ENCODE measurements at places on chromosomes 5 and 9.

- DNase-seq, result no peak
Observed at GRCh38 chr5:41356786-41357185, 143.5 kb upstream of the C6 start.

DNA sequence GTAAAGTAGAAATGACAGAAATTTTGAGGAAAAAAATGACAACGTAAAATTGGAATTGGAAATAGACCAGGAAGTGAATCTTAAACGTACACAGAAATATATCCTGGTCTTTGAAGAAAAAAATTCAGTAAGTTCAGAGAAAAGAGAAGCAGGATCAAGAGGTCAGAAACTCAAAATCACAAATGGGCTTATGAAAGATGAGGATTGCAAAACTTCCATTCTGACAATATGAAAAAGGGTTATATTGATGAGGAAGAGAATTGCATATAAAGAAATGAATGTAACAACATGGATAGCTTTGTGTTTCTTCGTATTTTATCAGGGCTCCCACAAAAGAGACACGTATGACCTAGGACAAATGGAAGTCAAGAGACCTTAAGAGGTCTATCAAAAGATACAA is 58.1 kb downstream of the OXCT1 start:
- DNase-seq, result no peak

DNA sequence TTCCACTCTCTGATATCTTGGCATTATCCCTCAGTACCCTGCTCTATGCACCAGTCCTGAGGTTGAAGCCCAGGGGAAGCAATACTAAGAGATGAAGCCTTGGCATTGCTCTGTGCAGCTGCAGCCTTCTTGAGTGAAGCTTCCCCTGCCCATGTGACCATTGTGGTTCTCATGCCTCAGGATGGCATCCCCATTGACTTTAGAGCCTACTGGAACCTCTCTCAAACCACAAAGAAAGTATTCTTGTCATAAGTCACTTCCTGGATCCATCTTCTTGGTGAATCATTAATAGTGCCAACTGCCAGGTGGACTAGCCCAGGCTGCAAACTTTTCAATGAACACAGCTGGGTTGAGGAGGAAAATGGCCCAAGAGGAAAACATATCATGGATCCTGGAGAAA is 283.9 kb upstream of the RFX3 start:
- no peak for DNase-seq

DNA sequence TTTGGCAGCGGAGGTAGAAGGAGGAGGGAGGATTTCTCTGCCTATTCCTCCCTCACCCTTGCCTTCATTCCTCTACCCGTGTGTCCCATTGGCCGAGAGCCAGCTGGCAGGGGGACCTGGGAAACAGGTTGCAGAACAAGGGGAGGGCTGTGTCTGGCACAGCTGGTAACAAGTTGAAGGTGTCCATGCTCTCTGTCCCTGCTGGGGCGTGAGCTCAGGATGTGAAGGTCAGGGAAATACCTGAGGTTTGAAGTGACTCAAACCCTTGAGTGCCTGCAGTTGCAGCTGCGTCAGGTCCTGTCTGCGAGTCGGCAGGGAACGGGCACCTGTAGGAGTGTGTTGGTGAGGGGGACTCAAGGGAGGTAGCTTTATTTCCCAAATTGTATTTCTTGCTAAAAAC is 16.2 kb downstream of the MIGA2 start:
- DNase-seq, result no peak

GRCh38 chr9:14926941-14927624 is 16.9 kb upstream of the FREM1 start:
- DNase-seq, result no peak

DNA sequence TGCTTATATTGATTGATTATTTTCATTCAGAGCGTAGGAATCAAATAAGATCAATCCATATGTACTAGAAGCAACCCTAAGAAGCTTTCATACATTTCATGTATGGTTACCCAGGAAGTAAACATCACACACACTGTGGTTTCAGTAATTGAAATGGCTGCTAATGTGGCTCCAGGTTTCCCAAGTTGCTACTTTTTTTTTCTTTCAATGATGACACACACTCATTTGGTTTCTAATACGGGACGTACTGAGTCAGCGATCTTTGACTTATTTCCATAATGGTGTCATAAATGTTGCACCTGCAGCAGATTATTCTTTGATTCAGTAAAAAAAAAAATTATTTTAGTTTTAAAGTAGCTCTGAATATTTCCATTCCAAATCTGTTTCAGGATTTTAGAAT is 248.6 kb downstream of the CTNND2 start:
- DNase-seq, result no peak

GRCh38 chr9:125861405-125862058 is 114.4 kb downstream of the PBX3 start:
- no peak for DNase-seq

DNA sequence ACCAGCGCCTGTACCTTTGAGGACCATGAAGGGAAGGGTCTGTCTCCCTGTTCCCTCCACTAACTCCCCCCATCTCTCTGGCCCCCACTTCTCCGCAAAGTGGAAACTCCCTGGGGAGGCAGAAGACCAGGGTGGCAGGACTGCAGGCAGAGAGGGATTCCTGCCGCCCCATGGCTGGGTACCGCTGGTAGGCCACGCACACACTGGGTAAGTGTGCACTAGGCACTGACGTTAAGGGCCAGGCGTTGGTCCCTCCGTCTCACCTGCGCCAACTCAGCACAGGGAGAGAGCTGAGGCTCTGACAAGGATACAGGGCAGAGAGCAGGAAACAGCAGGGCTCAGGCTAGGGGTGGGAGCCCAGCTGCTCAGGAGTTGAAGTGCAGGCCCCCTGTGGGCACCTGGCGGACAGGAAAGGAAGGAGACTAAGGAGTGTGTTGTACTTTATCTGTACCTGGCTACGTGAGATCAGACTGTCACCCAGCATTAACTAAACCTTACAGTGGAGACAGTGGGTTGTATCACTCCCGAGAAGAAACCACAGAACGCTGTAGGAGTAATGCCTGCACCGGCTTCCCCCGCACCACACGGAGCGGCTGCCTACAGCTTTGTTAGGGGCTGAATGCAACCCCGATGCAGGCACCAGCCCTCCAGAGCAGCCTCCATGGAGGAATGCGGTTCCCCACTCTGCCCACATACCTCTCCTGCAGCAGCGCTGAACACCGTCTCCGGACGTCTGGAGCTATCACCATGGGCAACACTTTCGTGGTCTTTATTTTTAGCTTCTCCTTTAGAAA is 34.2 kb upstream of the CLPTM1L start:
- no peak for DNase-seq
